A172 (cell line): ENCODE measurements at places on chromosomes 16 and 17. TPM values are rescaled to one million over a fixed set of nuclear protein-coding genes. Genes with fewer than 3 reads are reported as not detected.
A peak's percentile ranks its signal among the peaks of the same experiment; 100 is the strongest.

The GCSH gene
- 72.8 and 85.0 TPM in 2 replicates for total RNA-seq

The SLC25A19 gene
- total RNA-seq: 13.6 and 22.6 TPM in 2 replicates

GRCh38 chr16:81632392-81633146 lies 146.5 kb upstream of the PLCG2 start:
- peak; percentile 93 for DNase-seq

The P2RX1 gene
- total RNA-seq: 0.67 and 1.2 TPM in 2 replicates

DNA sequence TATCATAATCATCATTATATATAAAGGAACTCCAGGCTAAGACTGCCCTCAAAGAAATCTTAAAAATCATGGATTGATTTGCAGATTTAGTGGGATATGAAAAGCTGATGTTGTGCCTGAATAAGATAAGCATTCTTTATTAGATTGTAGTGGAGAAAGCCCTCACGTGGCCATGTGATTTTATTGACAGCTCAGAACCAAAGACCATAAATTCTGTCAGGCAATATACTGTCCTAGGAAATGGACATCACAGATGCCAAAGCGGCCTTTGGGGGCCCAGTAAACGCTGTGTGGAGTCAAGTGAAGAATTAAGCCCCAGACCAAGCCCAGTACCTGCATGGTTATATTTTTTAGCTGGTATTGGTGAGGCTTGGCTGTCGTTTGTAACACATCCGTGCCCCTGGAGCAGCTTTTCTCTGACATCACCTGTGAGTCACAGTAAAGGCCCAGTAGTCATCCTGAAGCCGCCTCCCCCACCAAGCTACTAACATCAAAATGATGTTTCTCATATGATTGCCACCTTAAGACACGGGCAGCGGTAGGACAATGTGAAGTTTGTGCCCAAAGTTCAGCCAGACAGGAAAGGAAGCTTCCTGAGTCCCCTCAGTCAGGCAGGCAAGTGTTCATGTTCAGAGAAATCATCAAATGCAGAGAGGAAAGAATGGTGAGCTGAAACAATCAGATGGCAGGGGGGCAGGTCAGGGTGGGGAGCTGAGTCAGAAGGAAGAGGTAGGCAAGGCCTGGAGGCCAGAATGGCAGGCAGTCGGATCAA lies 209.4 kb downstream of the IRX3 start:
- DNase-seq: peak; percentile 79

- DNase-seq: no peak
Observed at GRCh38 chr16:30924076-30924912, 922 bp downstream of the FBXL19 start.

The ZPBP2 gene
- total RNA-seq: not detected in 2 replicates

- no peak for DNase-seq
Observed at GRCh38 chr17:75010683-75011400, 1.6 kb upstream of the MRPL58 start.

- DNase-seq: peak; percentile 97
Observed at GRCh38 chr16:23423496-23424049, 29.4 kb downstream of the COG7 start.

DNA sequence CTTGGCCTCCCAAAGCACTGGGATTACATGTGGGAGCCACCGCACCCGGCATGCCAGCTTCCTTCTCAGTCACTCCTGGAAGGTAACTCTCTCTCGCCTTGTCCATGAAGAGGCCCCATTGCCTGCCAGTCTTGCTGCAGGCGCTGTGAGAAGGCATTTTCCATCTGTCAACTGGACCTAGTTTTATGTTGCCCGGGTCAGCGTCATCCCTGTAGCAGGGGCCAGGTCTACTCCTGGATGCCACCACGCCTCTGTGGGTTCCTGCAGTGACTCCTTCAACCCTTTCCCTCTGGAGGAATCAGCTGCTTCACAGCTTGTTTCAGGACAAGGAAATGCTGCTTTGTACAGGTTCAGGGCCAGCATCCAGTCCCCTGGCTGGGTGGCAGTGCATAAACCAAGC lies 2.6 kb upstream of the NLRC3 start:
- DNase-seq: no peak

GRCh38 chr16:28867241-28867640 lies 3.6 kb downstream of the SH2B1 start:
- DNase-seq: no peak

DNA sequence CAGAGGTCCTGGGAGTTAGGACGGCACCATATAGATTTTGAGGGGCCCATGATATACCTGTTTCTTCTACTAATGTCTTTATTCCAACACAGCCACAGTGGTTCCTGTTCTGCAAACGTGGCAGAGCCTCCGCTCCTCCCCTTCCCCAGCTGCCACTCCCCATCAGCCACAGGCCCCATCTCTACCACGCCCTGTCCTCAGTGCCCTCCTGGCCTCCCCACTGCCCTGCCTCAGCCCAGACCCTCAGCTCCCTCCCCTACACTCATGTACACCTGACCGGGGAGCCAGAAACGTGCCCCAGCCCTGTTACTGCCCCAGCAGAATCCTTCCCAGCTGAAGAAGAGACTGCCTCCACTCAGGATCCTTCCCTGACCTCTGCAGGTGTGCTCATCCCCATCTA lies 11.9 kb upstream of the RBFOX3 start:
- no peak for DNase-seq

The MYO15B gene
- 7.1 and 9.6 TPM in 2 replicates for total RNA-seq

DNA sequence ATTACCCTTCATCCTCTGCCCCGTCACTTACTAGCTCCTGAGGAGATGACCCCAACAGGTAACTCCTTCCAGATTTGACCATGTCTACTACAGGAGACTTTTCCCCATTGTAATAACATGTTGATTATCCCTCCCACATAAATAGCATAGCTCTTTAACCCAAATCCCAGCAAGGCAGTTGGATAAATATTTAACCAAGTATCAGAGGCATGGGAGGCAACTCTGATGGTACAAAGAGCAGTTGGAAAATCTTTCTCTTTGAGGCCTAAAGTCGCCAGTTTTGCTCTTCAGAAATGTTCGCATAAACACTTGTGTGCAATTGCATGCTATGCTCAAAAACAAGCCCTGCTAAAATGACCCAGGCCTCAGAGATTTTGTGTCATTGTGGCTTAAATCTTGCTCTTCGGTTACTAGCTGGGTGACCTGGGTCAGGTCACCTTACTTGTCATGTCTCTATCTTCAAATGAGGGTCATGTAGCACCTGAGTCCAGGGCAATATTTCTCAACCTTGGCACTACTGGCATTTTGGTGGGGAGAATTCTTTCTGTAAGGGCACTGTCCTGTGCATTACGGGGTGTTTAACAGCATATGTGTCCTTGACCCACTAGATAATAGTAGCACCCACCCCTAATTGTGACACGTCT lies 48.8 kb downstream of the HSD17B2 start:
- no peak for DNase-seq

The PRCD gene
- total RNA-seq: not detected in 2 replicates

- DNase-seq: no peak
Observed at GRCh38 chr17:8345951-8346665, 6.5 kb downstream of the ODF4 start.

The NSF gene
- 47.6 and 55.9 TPM in 2 replicates for total RNA-seq

DNA sequence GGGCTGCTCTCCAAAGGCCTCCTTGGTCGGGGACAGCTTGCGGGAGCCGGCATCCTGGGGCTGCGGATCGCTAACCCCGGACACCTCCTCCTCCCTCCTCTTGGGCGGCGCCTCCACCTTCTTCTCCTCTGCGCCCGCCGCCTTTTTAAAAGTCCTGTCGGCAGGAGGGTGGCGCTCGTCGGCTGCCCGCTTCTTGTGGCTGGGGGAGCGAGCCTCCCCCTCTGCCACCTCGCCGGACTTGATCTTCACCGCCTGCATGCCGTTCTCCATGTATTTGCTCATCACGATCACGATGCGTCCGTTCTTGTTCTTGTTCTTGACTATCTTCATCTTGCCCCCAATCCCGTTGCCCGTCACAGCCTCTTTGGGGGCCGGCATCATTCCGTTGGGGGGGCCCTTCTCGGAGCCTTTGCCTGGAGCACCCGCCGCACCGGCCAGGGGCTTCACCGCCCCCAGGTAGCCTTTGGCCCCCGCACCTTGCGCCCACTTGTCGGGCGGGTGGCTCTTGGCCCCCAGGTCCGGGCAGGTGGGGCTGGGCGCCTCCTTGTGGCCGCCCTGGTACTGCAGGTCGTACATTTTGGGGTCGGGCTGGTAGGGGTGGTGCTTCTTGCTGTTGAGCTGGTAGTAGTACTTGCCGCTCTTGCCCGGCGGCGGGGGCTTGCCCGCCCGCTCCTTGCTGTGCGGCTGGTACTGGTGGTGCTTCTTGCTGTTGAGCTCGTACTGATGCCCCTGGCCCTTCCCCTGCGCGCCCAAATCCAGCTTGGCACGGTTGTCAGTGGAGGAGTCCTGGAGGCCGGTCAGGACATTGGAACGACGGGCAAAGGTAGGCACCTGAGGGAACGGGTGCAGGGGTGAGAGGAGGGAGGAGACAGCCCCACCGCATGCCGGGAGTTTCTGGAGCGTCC lies 4.4 kb downstream of the CBX4 start:
- DNase-seq: no peak

DNA sequence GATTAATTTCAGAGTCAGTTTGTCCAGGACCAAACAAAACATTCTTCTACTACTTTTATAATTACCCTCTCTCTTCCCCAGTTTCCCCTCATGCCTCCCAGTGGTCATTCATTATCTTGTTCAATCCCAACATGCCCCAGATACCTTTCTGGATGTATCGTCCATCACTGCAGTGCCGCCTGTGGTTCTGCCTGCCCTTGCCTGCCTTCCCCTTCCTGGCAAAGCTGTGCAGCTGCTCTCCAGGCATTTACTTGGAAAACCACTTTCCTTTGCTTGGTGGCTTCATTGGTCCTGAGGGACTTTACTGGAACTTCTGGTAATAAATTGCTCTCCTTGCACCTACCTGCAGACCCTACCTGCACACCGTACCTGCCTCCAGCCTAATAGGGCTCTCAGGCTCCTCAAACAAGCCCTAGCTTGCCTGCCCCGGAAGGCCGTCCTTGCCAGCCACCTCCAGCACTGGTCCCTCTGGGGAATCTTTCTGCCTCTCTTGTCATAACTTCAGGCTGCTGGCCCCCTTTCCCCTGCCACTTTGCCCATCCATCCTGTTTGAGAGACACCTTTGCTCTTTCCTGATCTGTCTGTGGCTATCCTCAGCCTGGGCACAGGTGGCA lies 19.5 kb upstream of the MSI2 start:
- no peak for DNase-seq

The CA7 gene
- total RNA-seq: not detected in 2 replicates

- DNase-seq: peak; percentile 44
Observed at GRCh38 chr17:9905902-9906301, 831 bp upstream of the RCVRN start.

DNA sequence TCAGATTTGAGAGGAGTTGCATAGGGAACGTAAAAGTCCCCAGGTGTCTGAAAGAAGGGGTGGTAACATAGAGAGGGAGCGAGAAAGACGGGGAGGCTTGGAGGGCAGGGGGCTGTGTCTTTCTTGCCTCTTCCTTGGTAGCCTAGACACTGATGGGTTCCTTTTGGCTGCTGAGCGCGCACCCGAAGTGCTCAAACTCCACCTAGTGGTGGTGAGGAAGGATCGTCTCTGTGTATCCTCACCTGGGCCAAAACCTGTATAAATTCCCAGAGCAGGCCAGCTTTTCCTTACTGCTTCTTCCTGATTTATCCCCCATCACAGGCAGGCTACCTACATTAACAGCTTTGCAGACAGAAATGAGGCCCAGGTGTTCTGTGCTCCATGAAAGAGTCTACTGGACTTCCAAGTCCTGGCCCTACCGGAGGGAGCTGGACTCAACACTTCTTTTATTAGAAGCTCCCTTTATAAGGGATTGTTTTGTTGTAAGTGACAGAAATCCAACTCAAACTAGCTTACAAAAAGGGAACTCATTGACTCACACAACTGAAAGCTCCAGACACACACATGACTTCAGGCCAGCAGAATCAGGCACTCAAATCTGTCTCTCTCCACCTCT lies 5.5 kb upstream of the SLC25A35 start:
- peak; percentile 63 for DNase-seq

The GPR179 gene
- 0.46 TPM in 1 of 2 replicates, not detected in the other for total RNA-seq

- no peak for DNase-seq
Observed at GRCh38 chr16:86366481-86366880, 143.8 kb upstream of the FOXF1 start.

DNA sequence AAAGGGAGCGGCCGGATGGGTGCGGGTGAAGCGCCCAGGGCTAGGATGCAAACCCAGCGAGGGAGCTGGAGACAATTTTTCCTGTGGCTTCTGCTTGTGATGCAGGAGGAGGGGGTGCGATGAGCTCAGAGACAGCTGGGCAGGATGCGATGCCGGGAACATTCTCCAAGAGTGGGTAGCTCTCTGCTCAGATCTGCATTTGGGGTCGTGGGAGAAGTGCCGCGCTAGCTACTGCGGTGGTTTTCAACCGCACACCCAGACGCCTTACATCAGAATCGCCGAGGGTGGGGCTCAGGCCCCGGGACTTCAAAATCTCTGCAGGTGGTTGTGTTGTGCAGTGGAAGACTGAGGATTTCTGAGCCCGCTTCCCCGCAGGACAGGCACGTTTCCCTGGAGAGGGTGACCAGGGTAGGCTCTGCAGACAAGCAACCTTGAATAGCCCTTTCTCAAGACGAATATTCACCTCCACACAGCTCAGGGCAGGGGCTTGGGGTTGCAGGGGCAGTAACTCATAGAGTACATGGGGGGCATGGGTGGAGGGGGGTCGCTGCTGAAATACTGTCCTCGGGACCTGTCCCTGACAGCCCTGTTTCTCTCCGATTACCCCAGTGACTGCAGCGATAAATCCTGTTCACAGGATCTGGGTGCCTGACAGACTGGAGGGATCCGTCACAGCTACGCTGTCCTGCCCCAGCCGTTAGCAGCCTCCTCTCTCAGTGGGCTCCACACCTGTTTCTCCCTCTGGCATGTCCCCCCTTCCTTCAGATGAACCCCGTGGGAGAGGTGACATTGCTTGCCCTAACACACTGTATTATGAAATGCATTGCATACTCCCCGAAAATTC lies 63.3 kb downstream of the HAPSTR1 start:
- DNase-seq: no peak

The ADCY9 gene
- total RNA-seq: 13.4 and 16.0 TPM in 2 replicates

DNA sequence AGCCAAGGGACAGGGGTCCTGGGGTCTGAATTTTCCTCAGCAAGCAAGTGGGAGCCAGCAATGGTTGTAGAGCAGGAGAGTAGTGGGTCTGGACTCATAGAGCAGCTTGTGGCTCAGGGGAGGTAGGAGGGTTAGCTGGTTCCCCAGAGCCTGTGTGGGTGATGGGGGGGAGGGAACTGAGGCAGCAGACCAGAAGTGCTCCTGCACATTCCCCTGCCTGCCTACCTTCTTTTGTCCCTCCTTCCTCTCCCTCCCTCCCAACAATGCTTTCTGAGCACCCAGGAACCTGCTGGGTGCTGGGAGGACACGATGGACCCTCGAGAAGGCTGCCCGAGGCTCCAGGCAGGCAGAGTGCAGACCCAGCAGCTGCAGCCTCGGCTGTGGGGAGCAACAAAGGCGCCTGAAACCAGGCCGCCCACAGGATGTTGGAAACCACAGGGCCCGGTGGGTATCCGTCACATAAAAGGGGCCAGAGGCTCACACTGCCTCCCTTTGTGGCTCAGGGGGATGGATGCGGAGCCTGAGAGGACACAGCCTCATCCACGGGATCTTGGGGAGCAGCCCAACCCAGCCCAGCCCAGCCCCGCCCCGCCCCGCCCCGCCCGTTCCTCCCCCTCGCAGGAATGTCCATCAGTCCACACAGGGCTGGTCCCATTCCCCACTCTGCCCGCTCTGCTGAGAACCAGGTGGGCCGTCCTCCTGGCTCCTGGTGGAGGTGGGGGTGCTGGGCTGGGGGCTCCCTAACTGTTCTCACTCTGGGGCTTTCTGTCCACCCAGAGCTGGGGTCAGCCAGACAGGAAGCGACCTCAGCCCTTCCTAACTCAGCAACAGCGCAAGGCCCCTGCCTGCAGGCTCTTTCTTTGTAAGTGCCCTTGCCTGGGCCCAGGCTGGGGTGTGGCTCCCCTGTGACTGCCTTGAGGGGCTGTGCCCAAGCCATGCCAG lies 1.7 kb upstream of the NLRC3 start:
- peak; percentile 57 for DNase-seq
